Hypothalamus (tissue), 51 donors: ENCODE measurements at places on chromosomes 6 and 20.

GRCh38 chr6:3566812-3567211 is 110.0 kb upstream of the SLC22A23 start:
- no peak for DNase-seq

- DNase-seq, result no peak
These were observed 476.9 kb downstream of the KHDRBS2 start for GRCh38 chr6:61809004-61809595.

DNA sequence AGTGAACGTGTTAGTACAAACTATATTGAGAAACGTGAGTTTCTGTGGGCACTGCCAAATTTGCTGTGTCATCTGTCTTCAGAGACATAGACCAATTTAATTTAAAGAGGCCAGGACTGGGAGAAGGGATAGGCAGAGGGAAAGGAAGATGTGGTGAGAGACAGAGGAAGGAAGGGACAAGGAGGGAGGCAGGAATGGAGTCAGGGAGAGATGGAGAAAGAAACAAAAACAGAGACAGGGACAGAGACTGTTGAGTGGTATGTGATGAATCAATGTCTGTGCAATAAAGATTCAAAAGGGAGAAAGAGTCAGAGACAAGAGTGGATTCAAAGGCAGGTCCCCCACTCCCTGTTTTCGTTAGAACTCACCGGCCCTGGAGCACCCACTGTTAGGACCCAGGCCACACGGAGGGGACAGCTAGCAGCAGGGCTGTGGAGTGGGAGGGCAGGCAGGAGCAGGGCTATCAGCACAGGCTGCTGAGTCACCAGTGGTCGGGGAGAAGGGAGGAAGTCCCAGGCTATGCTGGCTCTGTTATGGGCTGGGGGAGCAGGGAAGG is 51.6 kb upstream of the CHD6 start:
- DNase-seq, result no peak

- DNase-seq, result no peak
These were observed 359.3 kb downstream of the SYNE1 start for GRCh38 chr6:152277826-152278329.

- no peak for DNase-seq
These were observed 35.5 kb downstream of the FAM8A1 start for GRCh38 chr6:17635568-17635967.

DNA sequence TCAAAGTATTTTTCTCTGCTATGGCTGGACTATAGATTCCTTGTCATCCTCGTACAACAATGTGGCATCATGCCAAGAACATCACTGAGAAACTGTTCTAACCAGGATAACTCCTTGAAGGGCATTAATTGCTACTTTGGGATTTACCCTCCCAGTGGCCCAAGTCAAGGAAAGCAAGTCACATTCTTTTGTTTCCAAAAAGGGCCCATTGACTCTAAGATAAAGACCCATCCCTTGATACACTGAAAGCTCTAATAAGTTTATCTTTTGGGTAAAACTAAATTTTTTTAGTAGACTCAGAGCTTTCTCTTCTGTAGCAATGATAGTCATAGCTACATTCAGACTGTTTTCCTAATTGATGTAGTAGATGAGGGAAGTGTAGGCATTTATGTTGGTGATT is at the start of gene OR2J3:
TSS of gene OR2J3 (plus strand) at position 301 of the 400 bp plus-strand sequence. CDS start 3,833 bp downstream, outside the sequence.
- no peak for DNase-seq

- no peak for DNase-seq
These were observed 114.1 kb downstream of the SMOC2 start for GRCh38 chr6:168554898-168555617.

- no peak for DNase-seq
These were observed 3.6 kb upstream of the EDN1 start for GRCh38 chr6:12286373-12287110.

GRCh38 chr6:164014346-164015087 is 600.0 kb downstream of the QKI start:
- DNase-seq, result no peak

- no peak for DNase-seq
These were observed 35.7 kb upstream of the SCUBE3 start for GRCh38 chr6:35178012-35178411.

DNA sequence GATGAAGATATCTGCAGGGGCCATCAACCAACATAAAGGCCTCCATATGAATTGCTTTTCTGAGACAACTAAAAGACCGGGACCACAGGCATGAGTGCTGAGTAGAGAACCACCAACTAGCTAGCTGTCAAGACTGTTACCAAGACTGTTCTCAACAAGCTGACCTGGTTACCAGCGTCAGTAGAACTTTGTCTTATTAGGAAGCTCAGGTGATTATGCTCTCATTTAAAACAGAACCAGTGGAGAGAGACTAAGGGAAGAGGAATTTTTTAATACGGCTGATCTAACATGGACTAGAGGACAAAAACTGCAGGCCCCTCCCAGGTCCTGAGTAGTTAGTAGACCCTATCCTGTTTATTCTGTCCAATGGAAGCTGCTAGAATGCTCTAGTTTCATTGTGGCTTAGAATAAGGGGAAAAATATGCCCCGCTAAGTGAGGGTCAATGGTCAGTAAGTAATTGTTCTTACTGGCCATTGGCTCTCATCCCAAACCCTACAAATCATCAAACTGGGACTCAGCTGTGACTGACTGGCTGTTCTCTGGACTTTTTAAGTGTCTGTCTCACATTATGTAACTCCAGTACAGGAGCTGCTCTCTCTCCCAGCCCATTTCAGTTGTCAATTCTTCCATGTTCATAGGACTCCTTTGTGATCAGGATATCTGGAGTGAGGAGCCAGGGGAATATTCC is 3.8 kb upstream of the DYNLRB1 start:
- no peak for DNase-seq

DNA sequence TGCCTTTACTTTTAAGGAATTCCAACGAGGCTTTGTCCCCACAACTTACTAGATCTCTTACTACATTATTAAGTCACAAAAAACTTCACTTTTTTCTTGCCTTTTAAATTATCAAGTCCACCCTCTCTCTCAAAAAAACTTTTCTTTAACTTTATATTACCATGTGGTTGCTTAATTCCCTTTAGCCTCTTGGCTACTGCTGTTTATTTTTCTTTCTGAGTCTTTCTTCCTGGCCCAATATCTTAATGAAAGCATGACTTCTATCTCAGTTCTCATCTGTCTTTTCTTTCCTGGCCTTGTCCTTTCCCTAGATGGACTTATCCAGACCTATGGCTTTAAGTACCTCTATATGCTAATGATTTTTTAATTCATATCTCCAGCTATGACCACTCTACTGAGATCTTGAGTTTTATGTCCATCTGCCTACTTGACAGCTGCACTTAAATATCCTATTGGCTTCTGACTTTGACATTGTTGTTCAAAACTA is 710.5 kb downstream of the RFPL4B start:
- no peak for DNase-seq

DNA sequence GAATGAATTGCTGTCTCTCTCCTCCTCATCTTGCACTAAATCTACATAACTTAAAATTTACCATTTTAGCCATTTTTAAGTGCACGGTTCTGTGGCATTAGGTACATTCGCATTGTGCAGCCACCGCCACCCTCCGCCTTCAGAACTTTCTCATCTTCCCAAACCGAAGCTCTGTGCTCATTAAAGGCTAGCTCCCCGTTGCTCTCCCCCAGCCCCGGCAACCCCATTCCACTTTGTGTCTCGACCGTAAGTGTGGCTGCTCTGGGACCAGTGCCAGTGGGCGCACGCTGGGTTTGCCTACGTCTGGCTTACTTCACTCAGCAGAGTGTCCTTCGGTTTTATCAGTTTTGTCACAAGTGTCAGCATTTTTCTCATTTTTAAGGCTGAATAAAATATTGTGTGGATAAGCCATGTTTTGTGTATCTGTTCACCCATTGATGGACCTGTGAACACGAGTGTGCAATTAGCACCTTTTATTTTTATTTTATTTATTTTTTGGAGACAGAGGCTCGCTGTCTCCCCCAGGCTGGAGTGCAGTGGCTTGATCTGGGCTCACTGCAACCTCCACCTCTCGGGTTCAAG is 16.8 kb downstream of the SLC17A9 start:
- DNase-seq, result no peak

- DNase-seq, result no peak
These were observed 36.2 kb downstream of the THEMIS start for GRCh38 chr6:127864701-127865100.

- no peak for DNase-seq
These were observed at the start of gene PKIG for GRCh38 chr20:44582311-44583025. PKIG (plus strand) TSS chr20:44582579; CDS start chr20:44614557, 31,978 bp downstream.

DNA sequence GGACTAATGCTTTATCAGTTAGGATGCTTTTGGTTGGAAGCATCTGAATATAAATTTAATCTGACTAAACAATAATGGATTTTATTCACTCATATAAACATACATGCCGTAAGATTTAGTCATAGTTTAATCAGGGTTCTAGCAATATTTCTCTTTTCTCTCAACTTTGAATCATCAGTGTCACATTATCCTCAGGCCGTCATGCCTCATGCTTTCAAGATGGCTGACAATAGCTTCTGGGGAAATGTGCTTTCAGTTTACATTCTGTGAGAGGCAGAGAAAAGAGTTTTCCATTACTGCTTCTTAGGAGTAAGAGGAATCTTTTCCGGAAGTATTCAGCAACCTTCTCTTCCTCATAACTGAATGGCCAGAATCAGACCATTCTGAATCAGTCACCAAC is 162.2 kb downstream of the GJA1 start:
- DNase-seq, result no peak

- no peak for DNase-seq
These were observed 60.9 kb upstream of the TOP1 start for GRCh38 chr20:40967700-40968099.

GRCh38 chr6:170006071-170006899 is 254.9 kb downstream of the ERMARD start:
- no peak for DNase-seq

DNA sequence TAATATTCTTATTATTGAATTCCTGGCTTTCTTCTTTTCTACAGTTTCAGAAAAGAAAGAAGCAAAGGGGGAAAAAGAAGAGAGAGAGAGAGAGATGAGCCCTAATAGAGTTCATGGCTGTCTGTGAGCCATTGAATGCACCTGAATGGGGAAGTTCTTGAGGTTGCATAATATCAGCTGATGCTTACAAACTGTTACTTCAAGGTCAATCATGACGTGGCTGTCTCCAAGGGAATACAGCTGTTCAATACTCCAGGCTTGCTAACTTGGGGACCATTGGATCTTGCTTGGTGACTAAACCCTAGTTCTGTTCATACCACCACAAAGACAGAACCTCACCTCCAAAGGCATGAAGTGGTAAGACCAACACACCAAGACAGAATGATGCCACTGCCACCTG is 180.4 kb downstream of the ADGRG6 start:
- no peak for DNase-seq

GRCh38 chr6:165652766-165653165 is 10.3 kb downstream of the PDE10A start:
- DNase-seq, result no peak

GRCh38 chr6:93992976-93993375 is 573.6 kb upstream of the EPHA7 start:
- no peak for DNase-seq

GRCh38 chr6:1821164-1821512 is 211.4 kb downstream of the FOXC1 start:
- no peak for DNase-seq

DNA sequence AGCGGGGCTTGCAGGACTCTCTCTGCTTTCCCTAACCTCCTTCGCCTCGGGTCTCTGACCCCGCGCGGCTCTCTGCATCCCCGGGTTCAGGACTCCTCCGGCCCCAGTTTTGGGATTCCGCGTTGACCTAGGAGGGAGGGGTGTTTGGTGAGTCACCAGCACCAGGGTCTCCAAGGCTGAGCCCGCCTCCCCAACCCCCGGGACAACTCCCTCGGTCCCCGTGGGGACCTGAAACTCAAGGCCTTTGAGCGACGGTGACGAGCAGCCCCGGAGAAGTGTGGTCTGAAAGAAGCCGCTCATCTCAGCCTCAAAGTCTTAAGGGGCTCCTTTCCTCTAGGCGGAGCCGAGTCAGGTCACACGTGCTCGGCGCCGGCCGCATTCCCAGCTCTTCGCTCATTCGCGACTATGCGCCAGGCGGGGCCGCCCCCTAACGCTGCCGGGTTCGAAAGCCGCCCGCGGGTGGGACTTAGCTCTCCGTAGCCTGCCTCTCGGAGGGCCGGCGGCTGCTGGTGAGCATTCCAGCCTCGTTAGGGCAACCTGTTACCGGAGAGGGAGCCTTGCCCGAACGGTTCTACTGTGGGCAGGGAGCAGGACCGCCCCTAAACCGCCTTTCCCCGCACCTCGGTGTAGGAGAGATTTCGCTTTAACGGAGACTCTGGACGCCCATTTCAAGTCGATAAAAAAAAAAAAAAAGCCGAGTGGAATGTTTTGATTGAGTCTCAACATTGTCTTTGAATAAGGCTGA is 3.0 kb upstream of the PRDM13 start:
- no peak for DNase-seq

- DNase-seq, result no peak
These were observed 116.2 kb downstream of the SGK1 start for GRCh38 chr6:134201716-134202115.
